ENCODE measurements at places on chromosomes 4 and X.

GRCh38 chrX:147978931-147979330 is 2.2 kb upstream of the FMR1NB start:
- no peak for DNase-seq

DNA sequence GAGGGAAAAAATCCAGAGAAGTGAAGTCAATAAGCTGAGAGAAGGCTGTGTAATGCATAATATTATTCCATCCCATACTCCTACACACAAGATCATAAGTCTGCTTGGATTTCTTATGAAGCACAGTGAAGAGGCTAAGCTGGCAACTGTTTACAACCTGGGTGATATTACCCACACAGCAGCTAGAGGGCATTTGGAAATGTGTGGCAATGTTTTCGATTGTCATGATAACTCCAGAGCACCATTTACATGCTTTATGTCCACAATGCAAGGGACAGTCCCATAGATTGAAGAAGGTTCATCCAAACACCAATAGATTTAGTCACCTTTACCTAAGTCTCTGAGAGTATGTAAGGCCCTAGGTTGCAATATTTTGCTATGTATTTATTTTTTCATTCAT is 412.2 kb downstream of the PPP3CA start:
- DNase-seq: no peak

- peak; percentile 43 for DNase-seq
Measured at GRCh38 chr4:26083987-26084386, 170.0 kb downstream of the SMIM20 start.

DNA sequence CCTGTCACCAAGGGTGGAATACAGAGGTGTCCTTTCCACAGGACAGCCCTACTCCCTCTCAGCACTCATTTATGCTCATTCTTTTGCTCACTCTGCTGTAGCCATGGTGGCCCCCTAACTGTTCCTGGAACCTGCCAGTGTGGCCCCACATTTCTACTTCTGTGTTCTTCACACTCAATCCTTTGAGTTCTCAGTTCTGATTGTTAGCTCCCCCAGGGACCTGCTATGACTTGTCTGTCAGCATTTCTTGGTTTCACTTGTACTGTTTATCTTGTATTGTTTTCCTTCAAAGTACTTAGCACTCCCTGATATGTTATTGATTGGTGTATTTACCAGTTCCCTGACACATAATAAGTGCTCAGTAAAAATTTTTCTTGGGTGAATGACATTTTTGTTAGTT is 14.9 kb downstream of the VBP1 start:
- peak; percentile 40 for DNase-seq

GRCh38 chr4:4837316-4837715 is 22.1 kb upstream of the MSX1 start:
- no peak for DNase-seq

DNA sequence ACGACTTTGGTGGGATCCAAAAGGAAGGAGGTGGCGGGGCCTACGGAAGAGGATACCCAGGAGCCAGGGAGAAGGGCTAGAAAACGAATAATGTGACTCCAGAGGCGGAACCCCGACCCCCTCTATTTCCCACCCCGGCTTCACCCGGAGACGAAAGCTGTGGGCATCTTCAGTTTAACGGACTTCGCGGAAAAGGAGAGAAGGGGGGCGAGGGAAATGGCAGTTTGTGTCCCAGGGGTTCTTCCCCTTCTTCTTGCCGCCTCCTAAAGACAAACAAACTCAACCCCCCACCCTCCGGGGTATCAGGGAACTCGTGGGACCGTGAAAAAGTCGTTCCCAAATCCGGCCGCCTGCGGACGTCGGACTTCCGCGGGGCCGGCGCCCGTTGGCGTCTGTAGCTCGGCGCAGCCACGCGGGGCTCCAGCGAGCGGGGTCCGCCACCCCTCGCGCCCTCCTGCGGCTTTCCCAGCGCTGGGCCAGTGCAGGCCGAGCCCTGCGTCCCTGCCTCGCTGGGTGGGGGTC is 3.6 kb upstream of the LEF1 start:
- DNase-seq: peak; percentile 65

DNA sequence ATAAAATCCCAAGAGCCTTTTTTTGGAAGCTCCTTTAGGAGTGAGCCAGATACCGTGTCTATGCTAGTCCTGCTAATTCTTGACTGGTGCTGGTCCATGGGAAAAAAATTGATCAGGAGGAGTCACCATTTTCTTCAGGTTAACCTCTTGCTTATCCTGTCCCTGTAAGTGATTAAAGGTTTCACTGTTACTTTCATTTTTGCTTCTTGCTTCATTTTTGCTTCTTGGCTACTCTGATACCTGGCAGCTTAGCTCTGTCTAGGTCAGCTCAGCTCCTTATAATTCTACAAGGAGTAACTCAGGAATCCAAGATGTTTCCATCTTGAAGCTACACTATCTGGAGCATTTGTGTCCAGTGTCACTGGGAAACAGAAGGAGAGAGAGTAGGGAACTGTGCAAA is 45.7 kb downstream of the AFM start:
- DNase-seq: no peak

DNA sequence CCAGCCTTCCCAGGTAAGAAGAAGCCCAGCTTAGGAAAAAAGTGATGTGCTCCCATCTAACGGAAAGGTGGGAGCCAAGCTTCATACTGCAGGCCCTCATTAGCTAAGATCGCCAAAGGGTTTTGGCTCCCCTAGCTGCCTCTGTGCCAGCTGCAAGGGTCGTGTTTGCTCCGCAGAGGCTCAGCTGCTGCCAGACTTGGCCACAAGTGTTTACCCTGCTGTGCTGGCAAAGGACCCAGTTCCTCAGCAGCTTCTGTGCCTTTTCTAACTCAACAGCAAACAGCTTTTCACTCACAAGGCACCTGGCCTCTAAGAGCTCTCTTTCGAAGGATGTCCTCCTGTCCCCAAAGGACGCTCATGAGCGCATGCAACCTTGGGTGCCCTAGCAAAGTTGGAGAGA is 12.2 kb upstream of the VMA21 start:
- no peak for DNase-seq

- no peak for DNase-seq
Measured at GRCh38 chr4:107068116-107068515, 32.0 kb upstream of the DKK2 start.

- no peak for DNase-seq
Measured at GRCh38 chr4:180812783-180813182, 1430.4 kb upstream of the TENM3 start.

DNA sequence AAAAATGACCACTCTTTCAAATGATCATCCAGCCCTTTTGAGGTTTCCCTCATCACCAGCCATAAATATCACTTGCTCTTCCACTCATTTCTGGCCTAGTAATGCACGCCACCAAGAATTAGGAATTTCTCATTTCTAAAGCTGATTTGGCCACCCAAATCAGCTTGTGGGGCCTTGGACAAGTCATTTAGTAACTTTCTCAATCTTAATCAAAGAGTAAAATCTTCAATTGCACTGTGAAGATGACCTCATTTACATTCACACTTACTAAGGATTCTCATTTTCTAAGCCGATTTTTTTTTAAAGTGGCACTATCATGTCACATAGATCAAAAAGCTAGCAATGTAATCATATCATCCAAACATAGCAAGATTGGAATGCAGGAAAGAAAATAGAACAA is 150.0 kb upstream of the HHIP start:
- DNase-seq: no peak

GRCh38 chr4:7166981-7167700 is 25.2 kb upstream of the SORCS2 start:
- DNase-seq: no peak

- DNase-seq: no peak
Measured at GRCh38 chr4:111847296-111848008, 297.8 kb upstream of the FAM241A start.

GRCh38 chr4:139961344-139961946 is 192.5 kb downstream of the MAML3 start:
- DNase-seq: no peak

- DNase-seq: no peak
Measured at GRCh38 chr4:55397126-55397436, 1.3 kb downstream of the TMEM165 start.

- DNase-seq: no peak
Measured at GRCh38 chr4:102616636-102617035, 115.5 kb downstream of the NFKB1 start.

GRCh38 chr4:155376387-155377268 is at the start of gene MAP9:
TSS of gene MAP9 (minus strand) at chr4:155376965. CDS start at chr4:155375850, 1,115 bp downstream.
- peak; percentile 92 for DNase-seq

DNA sequence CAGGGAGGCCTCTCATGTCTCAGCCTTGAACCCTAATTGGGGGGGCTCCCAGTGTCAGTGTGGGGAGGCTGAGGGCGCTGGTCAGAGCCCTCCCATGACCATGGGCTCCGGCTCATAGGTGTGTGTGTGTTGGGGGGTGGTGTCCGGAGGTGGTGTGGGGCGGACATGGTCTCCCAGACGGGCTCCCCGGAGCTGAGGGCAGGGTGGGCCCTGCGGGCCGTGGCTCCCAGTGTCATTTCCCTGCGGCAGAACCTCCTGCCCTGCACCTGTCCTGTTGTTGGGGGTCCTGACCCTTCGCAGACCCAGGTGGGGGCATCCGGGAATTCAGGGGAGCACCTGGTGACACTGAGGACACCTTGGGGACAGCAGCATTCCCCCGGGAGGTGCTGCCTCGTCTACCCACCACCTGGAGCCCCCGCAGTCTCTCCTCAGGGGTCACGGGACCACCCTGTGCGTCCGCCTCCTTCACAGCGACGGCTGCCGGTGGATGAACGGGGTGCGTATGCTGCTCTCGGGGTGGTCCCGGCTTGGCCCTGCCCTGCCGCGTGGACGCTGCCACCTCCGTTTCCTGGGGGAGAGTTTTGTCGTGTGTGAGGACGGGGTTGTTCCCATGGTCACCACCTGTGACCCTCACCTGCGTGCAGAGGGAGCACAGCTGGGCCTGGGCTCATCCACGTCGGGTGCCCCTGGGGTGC is 14.5 kb upstream of the GTPBP6 start:
- DNase-seq: no peak

DNA sequence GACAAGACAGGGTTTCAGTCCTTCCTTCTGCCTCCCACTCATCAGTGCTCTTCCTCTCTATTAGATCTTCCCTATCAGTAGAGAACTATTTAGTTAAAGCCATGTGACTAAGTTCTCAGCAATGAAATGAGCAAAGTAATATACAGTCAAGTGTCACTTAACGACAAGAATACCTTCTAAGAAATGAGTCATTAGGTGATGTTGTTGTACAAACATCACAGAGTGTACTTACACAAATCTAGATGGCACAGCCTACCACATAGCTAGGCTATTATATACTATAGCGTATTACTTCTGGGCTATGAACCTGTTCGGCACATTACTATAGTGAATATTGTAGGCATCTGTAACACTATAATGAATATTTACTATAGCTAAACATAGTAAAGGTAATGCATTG is 71.3 kb downstream of the POU4F2 start:
- no peak for DNase-seq

Measured in GM13977 (cell line).